ENCODE measurements at places on chromosomes 7 and 10. TPM values are rescaled to one million over a fixed set of nuclear protein-coding genes. Genes with fewer than 3 reads are reported as not detected.
A peak's percentile ranks its signal among the peaks of the same experiment; 100 is the strongest.

GRCh38 chr7:100546129-100546925 is 7.3 kb downstream of the AGFG2 start:
- no peak for DNase-seq

DNA sequence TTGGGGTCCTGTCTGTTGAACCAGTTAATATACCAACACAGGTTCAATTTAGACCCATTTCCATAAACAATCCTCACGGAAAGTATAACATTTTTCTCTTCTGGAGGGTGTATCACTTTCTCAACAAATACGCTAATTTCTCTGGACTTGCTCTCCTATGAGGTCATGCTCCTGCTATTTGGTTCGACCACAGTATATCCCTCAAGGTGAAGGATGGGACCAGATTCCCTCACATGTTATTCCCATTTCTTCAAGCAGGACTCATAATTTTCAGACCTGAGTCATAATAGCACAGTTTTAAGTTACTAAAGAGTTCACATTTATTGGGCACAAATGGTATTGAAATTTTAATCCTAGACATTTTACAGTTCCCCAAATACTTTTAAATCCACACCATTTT is 57.2 kb downstream of the ADAM12 start:
- DNase-seq, result peak; percentile 42

DNA sequence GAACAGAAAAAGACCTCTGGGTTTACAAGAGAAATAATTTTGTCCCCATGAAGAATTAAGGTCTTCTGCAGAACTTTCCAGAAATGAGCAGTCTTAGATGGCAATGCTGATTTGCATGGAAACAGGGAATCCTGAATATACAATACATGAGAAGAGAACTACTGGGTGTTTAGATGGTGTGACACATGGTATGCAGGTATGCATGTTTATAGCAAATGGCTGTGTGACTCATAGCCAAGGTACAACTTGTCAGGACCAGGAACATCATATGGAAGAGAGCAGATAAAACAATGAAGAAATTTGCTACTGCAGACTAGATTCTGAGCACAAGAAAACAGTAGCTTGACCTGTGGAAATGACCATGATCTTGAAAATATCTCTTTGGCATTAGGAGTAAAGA is 907.8 kb downstream of the GATA3 start:
- DNase-seq, result no peak

DNA sequence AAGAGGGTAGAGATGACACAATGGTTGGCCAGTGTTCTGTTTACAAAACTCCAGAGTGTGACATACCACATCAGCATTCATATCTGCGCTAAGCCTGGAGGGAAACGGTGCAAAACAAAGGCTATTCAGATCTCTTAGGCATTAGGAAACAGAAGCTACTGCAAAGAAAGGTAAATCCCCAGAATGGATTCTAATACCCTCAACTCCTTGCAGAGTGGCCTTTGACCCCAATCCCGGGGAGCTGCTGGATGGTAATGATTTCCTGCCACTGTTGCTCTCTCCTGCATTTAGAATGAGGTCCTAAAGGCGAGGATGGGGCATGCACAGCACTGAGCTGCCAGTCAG is 65.2 kb downstream of the AOAH start:
- DNase-seq, result peak; percentile 30

DNA sequence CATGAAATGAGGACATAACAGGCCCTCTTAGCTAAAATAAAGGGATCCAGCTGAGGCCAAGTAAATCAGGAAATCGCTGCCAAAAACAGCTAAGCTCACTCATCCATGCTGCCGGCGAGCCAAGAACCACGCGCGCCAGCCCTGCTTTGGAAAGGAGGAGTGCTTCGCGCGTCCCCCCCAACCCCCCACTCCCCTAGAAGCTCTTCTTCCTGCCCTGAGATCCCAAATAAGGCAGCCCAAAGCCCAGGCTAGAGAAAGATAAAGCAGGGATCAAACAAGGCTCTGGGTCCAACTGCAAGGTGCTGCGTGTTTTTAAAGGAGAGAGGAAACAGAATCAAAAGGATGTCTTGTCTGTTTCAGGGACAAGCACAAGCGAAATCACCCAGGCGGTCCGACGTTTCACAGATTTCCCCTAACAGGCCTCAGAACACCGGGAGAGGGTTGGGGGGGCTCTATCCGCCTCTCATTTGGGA is 168.3 kb upstream of the AUTS2 start:
- DNase-seq, result peak; percentile 89

DNA sequence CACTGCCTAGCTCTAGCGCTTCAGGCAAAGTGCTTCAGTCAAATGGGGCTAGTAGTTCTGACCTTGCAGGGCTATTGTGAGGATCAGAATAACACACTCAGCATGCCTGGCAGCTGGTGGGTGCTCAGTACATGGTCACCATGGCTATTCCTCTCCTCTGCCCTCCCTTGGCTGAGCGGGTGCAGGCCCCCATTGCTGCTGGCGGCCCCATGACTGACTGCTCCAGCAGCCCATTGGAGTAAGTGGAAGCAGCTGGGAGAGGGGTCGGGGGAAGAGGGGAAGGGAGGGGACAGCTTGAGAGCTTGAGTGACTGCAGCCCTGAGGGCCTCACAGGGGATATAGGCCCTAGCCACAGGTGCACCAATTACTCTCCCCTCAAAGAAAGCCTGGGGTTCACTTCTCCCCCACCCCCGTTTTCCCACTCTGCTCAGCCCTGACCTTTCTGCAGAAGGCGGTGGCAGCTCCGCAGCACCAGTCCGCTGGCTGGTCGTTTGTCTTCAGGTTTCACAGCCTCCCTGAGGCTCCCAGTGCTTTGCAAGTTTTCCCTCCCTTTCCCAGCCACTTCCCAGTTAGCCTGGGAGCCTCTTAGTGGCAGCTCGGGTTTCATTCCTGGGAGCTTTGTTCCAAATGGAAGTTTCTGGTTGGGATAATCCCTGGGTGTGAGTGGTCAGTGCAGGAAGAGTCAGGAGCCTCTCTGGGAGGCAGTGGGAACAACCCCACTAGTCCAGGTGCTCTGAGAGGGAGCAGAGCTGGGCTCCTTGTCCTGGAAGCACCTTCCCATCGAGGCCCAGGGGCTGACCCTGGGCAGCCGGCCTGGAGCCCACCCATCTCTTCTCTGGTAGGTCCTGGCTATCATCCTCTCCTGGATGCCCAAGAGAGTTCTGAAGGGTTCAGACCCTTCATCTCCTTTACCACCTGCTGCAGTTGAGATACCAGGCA is 16.3 kb downstream of the FGF8 start:
- no peak for DNase-seq

DNA sequence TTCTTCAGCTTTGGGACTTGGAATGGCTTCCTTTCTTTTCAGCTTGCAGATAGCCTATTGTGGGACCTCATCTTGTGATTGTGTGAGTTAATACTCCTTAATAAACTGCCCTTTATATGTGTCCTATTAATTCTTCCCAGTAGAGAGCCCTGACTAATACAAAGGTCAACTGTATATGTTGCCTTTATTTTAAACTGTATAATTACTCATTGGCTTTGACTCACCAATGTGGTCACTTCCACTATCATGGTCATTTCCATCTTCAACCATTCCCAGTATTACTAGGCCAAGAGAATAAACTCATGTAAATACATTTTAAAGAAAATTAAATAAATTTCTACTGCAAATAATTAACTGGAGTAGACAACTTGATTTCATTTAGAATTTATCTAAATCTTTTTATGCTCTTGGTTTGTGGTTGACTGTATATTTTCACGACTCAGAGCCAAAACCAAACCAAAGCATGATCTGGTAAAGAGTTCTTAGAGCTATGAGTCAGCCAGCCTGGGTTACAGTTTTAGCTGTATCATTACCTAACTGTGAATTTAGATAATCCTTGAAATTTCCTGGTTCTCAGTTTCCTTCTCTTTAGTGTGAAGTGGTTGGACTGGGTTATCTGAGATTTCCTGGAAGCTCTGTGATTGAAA is 188.4 kb downstream of the PPP1R3A start:
- DNase-seq, result peak; percentile 27

The KDM7A gene
- 7.2 TPM for polyA plus RNA-seq

The ACSL5 gene
- polyA plus RNA-seq, result 2.9 TPM

The SPDYE1 gene
- 2.0 TPM for polyA plus RNA-seq

The PVRIG gene
- 7.4 TPM for polyA plus RNA-seq

The SPDYE2B gene
- polyA plus RNA-seq, result 1.5 TPM

The CPVL gene
- 51.7 TPM for polyA plus RNA-seq

The NKX6-2 gene
- polyA plus RNA-seq, result 6.7 TPM

The MUC3A gene
- 0.26 TPM for polyA plus RNA-seq
